ENCODE measurements at places on chromosomes 11 and 22. TPM values are rescaled to one million over a fixed set of nuclear protein-coding genes. Genes with fewer than 3 reads are reported as not detected.

OR4D5 gene
- 0.24 TPM for total RNA-seq

KDELR3 gene
- 10.1 TPM for total RNA-seq

CLCF1 gene
- 4.6 TPM for total RNA-seq

EHBP1L1 gene
- total RNA-seq = 53.4 TPM

NXPE2 gene
- total RNA-seq = 0.15 TPM

OR8B12 gene
- total RNA-seq = not detected

FADS2 gene
- 26.3 TPM for total RNA-seq

GAB4 gene
- total RNA-seq = not detected

OR10D3 gene
- not detected for total RNA-seq

GLB1L2 gene
- 0.65 TPM for total RNA-seq

All from left cardiac atrium (tissue), 4 donors.